Esophagus mucosa (tissue), 1 donor: ENCODE measurements at places on chromosomes 12 and 14. TPM values are rescaled to one million over a fixed set of nuclear protein-coding genes. Genes with fewer than 3 reads are reported as not detected.

DNA sequence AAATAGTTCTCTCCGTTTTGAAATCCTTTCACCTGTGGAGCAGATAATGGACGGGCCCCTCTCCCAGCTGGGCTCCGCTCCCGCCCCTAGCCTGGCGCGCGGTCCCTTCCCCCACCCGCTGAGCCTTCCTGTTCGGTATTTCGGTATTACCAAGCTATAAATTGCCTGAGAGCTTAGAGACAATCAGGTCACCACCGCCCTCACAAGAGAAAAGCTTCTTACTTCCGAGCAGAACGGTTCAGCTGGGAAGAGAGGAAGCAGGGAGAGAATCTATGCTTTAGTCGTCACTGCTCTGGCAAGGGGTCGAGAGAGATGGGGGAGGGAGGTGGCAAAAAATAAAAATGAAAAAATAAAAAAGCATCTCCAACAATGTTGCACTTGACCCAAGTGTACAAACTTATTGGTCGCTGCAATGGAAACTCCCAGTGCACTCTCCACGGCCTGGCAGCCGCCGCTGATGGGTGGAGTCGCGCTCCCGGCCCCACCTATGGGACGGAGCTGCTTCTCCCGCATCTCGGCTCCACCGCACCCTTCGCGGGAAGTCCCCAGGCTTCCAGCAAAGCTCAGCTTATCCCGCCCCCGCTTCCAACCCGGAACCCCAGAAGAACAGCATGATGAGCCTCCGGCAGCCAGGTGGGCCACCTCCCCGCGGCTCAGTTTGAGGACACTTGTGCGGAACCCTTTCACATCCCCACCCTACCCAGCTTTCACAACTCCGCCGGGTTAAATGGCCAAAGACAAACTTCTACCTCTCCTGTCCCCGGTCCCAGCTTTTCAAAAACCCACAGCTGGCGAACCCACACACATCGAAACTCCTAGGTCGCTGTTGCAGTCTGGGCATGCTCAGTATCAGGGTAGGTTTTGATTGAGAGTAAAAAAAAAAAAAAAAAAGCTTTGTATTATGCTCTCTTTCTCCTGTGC lies 832 bp upstream of the SYT1 start:
- peak; percentile 48 for ATAC-seq

DNA sequence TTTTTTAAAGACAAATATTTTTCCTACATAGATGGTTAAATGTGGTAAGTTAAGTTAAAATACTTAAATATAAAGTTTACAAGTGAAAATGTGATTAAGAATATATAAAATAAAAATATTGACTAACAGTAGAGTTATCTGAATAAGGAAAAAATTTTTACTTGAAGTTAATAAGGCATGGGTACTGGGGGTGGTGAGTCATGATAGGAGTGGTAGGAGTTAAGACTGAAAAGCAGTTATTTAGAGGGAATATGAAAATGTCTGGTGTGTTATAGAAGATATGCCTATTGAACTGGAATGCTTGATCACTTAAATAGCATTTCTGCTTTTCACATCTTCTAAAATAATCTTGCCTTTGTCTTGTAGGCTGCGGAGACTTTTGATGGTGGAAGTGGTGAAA lies 68.7 kb downstream of the CCDC91 start:
- ATAC-seq = no peak

EPYC gene
- total RNA-seq = not detected

GRCh38 chr14:35366056-35366451 lies 38.5 kb downstream of the NFKBIA start:
- ATAC-seq = no peak
